ENCODE measurements at places on chromosomes 13 and 19. TPM values are rescaled to one million over a fixed set of nuclear protein-coding genes. Genes with fewer than 3 reads are reported as not detected.

DNA sequence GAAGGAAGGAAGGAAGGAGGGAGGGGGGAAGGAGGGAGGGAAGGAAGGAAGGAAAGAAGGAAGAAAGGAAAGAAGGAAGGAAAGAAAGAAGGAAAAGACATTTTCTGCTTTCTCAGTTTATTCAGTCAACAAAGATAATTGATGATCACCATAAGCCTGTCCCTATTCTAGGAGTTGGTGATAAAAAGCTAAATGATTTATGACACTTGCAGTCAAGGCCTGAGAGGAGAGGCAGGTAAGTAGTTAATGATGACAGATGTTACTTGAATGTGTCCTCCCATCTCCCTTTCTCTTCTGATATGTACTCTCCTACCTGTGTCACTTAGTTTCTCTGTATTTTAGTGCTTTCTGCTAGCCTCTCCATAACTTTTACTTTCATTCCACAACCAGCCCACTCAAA is 141.3 kb downstream of the SLITRK6 start:
- no peak for DNase-seq

The KLF16 gene
- 66.8 TPM for total RNA-seq

GRCh38 chr19:47157431-47158321 is 27.0 kb downstream of the SAE1 start:
- DNase-seq = peak; percentile 85

- peak; percentile 69 for DNase-seq
Observed at GRCh38 chr13:27170516-27171243, 931 bp downstream of the USP12 start.

GRCh38 chr13:35502456-35502855 is 26.0 kb upstream of the MAB21L1 start:
- no peak for DNase-seq

GRCh38 chr19:6210091-6210490 is 69.7 kb downstream of the MLLT1 start:
- DNase-seq = no peak

DNA sequence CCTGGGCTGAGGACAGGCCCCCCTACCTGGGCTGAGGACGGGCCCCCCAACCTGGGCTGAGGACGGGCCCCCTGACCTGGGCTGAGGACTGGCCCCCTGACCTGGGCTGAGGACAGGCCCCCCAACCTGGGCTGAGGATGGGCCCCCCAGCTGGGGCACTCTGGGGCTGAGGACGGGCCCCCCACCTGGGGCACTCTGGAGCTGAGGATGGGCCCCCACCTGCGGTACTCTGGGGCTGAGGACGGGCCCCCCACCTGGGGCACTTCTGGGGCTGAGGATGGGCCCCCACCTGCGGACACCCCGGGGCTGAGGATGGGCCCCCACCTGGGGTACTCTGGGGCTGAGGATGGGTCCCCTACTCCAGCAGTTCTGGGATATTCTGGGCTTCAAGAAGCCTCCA is 65.5 kb downstream of the RASA3 start:
- no peak for DNase-seq

The ONECUT3 gene
- 0.07 TPM for total RNA-seq

GRCh38 chr13:106063591-106064313 is 471.7 kb downstream of the EFNB2 start:
- no peak for DNase-seq

GRCh38 chr13:36736119-36736726 is 62.4 kb downstream of the SERTM1 start:
- DNase-seq = no peak

The LRRC8E gene
- total RNA-seq = 4.8 TPM

The KBTBD6 gene
- 11.5 TPM for total RNA-seq

- DNase-seq = no peak
Observed at GRCh38 chr13:78228940-78229339, 310.3 kb upstream of the EDNRB start.

The SHC2 gene
- total RNA-seq = 16.6 TPM

The ZNF578 gene
- total RNA-seq = 5.3 TPM

GRCh38 chr19:19262190-19263057 is 10.7 kb downstream of the TM6SF2 start:
- DNase-seq = peak; percentile 62
